ENCODE measurements at places on chromosomes 4 and X.

DNA sequence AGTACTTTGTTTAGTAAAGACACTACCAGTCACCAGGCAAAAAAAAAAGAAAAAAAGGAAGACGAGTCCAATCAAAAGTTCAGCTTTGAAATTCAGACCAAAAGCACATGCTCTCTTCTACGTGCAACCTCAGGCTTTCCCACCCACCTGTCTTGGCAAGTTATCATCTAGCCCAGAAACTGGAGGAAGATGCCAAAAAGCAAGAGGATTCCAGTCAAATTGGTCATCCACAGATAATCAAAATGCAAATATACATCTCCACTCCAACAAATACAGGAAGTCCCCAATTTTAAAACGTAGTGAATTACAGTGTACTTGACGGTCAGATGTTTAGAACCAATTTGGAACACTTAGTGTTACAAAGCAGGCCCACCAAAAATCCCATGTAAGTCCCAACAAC, 96.5 kb downstream of the PALLD start:
- DNase-seq = no peak

DNA sequence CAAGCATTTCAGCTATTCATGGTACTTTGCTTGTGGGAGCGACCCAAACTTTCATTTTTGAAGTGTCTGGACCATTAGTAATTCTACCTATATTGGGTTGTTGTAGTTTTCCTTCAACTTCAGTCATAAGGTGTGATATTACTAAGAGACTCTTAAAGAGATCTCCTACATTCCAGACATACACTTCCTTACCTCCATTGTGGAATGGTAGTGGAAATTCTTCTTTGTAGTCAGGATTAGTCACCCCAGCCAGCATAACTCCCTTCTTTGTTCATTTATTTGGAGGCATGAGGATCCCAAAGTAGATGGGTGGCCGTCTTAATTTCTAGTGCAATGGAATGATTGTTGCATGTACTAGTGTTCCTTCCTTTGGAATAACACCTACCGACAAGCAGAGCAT, 991.4 kb downstream of the ARAP2 start:
- no peak for DNase-seq

DNA sequence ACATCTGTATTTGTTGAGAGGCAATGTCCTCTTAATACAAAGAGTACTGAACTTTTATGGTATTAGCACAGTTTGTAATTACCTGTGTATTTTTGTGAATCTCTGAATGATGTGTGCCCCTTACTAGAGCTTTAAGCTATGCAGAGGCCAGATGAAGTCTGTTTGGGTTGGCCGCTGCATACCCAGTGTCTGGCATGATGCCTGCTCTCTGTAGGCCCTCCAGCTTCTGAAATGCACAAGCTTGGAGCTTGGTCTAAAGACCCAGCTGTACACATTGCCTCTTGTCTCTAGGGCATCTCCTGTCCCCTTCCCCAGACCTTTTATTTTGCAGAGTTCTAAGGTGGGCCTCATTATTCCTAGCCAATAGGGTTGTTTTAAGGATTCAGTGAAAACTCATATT, 68.6 kb downstream of the CDS1 start:
- DNase-seq = no peak

DNA sequence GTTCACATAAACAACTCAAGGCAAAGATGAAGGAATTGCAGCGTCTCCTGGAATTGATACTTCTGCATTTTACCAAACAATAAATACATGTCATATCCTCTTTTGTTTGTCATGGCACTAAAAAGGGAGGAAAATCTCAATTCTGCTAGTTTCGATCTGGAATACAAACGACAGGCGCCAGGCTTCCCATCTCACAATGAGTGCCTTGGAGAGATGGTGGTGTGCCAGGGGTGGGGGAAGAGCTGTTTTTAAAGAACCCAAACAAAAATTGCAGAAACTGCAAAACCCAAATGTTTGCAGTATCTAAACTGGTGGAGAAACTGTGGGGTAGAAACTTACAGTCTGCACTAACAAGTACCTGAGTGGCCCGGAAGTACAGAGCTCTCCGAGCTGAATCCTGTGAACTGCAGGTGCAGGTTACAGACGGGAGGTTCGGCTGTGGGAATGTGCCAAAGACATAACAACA, 53.0 kb upstream of the KLF3 start:
- DNase-seq = peak; percentile 51

DNA sequence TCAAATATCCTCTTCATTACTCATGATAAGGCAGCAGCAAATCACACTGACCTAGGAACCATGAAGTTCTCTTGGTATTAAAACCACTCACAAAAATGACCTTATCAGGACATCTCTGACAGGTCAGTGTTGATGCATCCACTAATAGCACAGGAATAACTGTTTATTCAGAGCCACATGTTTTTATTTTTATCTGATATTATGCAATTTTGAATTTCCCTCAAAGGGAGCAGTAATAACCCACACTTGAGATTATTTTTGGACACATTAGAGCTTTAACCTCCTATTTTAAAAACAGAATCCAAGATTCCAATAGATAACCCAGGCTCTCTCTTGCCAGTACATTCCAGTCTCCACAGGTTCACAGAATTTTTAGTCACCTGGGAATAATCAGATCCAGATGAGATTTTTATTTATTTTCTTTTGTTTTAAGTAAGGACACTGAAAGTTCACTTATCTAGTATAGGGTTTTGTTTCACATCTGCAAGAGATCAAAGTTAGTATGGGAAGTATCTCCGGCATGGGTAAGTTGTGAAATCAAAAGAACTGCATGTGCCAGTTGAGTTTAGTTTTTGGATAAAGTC, 36.3 kb upstream of the MYOZ2 start:
- no peak for DNase-seq

DNA sequence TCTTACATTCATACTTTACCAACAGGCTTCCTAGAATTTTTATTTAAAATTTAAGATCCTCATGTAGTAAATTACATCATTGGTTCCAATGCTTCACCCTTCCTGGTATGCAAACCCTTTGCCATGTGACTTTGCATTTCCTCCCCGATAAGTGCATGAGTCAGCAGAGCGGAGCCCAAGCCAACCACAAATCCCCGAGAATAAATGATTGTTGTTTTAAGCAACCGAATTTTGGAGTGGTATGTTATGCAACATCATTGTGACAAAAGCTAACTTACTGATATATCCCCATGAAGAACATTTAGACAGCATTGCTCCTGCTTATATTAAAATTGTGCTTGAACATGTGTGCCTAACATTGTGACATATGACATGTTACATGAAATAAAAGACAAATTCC, 199.4 kb upstream of the DDX53 start:
- no peak for DNase-seq

GRCh38 chr4:174406383-174406782, 115.9 kb downstream of the HPGD start:
- DNase-seq = no peak

DNA sequence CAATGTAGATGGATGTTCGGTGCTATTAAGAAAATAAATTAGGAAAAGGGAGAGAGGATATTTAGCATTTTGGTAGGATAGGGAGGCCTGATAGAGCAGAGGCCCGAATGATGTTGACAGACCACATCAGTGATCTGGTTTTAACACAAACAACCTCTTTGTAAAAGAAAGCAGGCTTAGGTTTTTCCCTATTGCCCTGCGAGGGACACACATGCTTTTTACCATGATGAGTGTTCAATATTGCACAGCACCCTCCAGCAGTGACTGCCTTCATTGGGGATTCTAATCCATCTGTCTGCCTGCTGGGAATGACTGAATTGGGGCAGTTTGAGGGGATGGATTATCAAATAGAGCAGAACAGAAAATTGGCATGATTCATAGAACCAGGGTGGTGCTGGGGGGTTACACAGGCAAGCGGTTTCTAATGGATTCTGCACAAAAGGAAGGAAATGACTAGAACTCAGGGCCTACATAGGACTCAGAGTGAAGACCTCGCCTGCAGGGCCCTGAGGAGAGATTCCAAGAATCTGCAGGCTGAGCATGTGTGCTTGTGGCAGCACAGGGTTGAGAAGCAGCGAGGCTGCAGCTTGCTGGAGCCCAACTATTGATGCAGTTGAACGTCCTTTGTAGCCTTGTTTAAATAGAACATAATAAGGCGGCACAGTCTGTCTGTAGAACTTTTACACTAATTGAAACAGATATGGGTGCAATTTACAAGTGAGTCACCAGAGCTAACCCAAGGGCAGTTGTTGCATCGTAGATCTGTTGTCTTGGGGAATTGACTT, 58.0 kb downstream of the RHOH start:
- peak; percentile 12 for DNase-seq

- no peak for DNase-seq
Observed at GRCh38 chrX:17977696-17978095, 116.6 kb upstream of the RAI2 start.
